ENCODE measurements at places on chromosomes 3 and 15.

- DNase-seq, result no peak
Observed at GRCh38 chr3:189225431-189225830, 53.7 kb downstream of the TPRG1 start.

GRCh38 chr3:141412936-141413354 lies 44.6 kb downstream of the ZBTB38 start:
- no peak for DNase-seq

DNA sequence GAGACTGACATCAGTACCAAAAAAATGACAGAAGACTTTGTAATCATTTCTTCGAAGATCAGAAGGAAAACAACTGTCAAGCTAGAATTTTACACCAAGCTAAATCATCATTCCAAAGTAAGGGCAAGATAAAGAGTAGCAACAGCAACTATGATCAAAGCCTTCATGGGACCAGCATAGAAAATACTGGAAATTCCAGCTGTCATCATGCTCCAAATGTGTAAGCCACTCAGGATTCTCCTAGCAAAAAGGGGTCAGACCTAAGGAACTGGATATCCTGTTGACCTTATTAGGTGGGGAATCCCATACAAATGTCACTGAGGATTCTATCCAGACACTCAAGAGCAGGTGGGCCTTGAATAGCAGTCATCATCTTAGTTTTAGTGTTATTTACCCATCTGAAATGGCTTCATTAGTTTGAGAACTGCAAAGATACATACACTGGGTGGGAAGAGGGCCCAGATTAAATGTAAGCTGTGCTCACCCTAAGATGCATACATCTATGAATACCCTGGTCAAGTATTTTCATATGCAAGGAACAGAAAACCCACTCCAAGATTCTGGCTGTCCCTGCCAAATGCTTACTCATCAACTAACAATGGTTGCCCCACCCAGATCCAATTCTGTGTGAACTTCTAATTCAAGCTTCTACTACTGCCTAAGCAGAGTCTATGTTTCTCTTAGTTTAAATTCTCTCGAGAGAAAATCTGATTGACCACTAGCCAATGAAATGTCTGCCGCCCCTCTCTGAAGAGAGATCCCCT lies 33.5 kb downstream of the CLDN18 start:
- no peak for DNase-seq

GRCh38 chr3:184361932-184362667 lies 590 bp downstream of the POLR2H start:
- peak; percentile 6 for DNase-seq

DNA sequence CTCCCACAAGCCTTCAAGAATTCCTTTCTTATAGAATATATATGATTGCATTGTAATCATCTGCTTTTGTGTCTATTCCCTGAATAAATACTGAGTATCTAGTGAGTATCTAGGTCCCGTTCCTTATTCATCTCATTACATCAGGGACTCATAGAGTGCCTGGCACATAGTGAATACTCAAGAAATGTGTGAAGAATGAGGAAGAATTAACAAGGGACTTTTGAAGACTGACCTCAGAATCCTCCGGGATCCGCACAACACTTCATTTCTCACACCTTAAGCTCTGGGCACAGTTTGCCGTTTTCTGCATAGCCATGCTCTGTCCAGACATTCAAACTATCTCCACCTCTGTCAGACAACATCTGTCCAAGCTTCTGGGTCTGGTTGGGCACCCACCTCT lies 108.8 kb downstream of the STAC start:
- DNase-seq, result no peak

All from activated CD8-positive, alpha-beta memory T cell treated with anti-CD3 and anti-CD28 coated beads for 1 hour (primary cell).